NCI-H460 (cell line): ENCODE measurements at places on chromosomes 4 and X.
A peak's percentile ranks its signal among the peaks of the same experiment; 100 is the strongest.

- peak; percentile 89 for DNase-seq
These were observed 20.1 kb upstream of the ARAF start for GRCh38 chrX:47540754-47541538.

GRCh38 chr4:169383724-169384123, 113.0 kb upstream of the SH3RF1 start:
- DNase-seq, result peak; percentile 5

DNA sequence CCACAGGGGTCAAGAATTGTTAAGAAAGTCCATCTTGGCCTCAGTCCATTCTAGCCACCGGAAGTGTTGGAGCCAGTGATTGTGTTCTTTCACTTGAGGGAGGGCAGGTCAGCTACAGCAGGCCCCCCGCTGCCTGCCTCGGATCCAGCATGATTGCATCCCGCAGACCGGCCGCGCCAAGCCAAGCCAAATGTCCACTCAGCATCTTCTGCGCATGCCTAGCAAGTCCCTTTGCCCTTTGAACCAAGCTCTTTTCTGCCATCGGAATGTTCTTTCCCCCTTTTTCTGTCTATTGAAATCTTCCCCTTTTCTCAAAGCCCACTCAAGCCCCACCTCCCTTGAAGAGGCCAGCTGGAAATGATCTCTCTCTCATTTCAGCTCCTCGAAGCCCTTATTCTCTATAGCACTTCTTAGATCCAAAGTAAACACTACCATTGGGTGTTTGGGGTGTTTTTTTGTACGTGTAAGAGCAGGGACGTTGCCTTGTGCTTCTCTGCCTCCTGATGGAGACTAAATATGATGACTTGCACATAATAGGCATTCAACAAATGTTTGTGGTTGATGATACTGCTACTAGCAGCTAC, 147.8 kb upstream of the BCOR start:
- DNase-seq, result no peak

DNA sequence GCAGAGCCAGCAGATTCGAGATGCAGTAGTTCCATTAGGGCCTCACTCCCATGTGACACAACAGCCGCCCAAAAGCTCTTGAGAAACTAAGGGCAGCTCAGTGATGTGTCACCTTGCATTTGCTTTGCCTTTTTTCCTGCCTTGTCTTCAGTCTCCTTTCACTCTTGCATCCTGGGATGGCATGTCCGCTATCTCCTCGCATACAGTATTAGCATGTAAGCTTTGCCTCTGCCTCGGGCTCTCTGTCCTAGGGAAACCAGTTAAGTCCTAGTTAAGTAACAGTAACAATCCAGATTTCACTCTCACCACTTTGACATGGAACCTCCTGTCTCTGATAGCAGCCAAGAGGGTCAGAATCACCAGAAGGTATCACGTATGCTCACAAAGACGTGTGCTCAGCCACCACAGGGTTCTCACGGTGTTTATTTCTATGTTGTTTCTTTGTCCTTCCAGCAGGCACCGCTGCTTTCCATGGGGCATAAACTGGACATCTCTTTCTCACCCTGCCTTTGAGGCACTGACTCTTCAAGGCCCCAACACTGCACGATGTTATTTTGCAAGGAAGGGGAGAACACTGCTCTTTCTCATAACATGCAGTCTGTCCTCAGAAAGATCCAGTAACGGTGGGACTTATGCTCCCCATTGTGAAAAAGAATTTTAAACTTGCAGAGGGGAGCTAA, 26.7 kb upstream of the SORBS2 start:
- peak; percentile 35 for DNase-seq

- no peak for DNase-seq
These were observed 44.9 kb downstream of the ZNF182 start for GRCh38 chrX:47958761-47959342.

- DNase-seq, result no peak
These were observed 19.6 kb downstream of the FGFR3 start for GRCh38 chr4:1812720-1813119.

GRCh38 chr4:137705171-137705783, 173.0 kb upstream of the PCDH18 start:
- no peak for DNase-seq

DNA sequence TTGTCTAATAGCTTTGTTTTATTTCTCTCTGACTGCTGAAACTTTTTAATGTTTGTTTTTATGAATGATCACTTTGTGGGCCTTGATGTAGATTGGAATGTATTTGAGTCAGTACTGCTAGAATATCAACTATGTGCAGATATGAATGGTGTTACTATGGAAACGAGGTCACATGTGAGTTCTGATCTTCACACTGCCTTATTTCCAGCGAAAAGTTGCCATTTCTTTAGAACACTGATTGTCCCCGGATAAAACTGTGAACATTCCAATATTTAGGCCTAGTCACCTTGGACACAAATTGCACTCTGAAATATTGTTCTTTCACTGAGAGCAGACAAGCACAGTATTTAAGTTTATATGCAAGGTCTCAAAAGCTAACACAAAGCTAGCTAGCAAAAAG, 27.2 kb upstream of the MAGED1 start:
- DNase-seq, result no peak

DNA sequence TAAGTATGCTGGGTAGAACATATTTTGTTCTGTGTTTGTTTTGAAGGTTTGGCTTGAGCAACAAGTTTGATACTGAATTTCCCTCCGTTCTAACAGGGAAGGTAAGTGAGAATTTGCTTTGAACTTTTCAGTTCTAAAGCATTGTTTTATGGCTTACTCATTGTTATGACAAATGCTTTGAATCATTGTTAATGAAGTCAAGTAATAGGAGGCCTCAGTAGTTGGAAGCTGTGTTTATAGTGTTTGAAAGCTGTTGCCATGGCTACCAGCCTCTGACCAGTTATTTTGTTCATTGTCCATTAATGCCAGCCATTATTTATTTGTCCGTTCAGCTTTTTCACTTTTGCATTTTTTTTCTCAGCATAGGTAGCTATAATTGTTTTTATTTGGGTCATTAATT, 14.4 kb downstream of the CHIC1 start:
- DNase-seq, result no peak

DNA sequence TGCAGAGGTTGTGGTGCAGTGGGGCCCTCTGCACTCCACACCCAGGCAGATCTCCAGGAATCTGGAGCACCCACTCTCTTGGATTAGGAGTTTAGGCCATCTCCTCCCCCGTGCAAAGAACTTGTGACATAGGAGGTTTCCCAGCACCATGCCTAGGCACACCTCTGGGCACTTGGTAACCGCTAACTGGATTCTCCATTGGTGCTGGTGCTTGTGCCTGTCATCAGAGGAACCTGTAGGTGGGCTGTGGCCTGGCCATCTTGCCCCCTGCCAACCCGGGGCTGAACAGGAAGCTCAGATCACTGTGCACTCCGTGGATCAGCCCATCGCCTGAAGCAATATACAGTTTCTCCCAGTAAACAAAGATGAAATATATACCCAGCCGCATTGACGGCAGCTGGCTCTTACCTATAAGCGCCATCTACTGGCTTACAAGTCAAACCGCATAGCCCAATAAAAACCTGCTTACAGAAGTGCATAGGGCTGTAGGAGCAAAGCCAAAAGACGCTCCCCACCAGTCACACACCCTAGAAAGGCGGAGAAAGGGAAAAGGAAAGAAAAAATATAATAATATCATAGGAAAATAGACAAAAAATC, 19.1 kb upstream of the TEX13B start:
- peak; percentile 44 for DNase-seq
